ENCODE measurements at places on chromosomes 12 and 14.

DNA sequence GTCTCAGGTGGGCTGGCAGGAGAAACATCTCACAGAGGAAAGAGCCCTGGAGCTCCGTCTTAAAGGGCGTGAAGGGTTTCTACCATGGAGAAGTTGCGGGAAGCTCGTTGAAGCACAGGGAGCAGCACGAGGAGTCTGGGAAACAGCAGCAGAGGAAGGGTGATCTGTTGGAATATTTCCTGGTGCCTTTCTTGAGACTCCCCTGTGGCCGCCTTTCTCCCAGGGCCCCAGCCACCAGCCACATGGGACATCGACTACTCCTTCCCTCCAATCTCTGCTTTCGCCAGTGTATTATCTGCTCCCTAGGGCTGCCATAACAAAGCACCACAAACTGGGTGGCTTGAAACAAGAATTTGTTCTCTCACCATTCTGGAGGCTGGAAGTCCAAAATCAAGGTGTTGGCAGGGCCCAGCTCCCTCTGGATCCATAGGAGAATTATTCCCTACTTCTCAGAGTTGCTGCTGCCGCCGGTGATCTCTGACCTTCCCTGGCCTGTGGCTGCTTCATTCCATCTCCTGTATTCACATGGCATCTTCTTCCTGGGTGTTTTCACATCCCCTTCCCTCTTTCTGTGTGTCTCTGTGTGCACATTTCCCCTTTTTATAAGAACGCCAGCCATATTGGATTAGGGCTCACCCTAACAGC is 152.8 kb upstream of the GSC start:
- no peak for DNase-seq

GRCh38 chr12:66640691-66641460 is 38.0 kb downstream of the GRIP1 start:
- no peak for DNase-seq

GRCh38 chr12:74204236-74204635 is 333.4 kb upstream of the ATXN7L3B start:
- no peak for DNase-seq

- no peak for DNase-seq
Observed at GRCh38 chr12:52495389-52495788, 2.3 kb upstream of the KRT6A start.

DNA sequence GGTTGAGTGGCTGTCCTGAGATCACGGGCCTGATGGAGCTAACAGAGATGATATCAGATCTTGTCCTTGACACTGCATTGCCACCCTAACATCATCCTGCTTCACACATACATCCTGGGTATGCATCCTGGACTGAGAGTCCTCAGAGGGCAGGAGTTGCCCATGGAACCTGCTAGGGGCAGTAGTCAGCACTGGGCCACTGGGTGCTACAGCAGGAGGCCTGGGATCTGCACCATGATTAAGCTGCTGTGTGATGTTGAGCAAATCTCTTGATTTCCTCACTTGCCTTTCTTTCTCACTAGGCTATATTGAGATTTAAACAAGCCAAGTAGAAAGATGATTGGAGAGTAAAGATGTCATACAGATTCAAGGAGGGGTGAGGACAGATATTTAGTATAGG is 22.1 kb upstream of the EIF4B start:
- DNase-seq = no peak

DNA sequence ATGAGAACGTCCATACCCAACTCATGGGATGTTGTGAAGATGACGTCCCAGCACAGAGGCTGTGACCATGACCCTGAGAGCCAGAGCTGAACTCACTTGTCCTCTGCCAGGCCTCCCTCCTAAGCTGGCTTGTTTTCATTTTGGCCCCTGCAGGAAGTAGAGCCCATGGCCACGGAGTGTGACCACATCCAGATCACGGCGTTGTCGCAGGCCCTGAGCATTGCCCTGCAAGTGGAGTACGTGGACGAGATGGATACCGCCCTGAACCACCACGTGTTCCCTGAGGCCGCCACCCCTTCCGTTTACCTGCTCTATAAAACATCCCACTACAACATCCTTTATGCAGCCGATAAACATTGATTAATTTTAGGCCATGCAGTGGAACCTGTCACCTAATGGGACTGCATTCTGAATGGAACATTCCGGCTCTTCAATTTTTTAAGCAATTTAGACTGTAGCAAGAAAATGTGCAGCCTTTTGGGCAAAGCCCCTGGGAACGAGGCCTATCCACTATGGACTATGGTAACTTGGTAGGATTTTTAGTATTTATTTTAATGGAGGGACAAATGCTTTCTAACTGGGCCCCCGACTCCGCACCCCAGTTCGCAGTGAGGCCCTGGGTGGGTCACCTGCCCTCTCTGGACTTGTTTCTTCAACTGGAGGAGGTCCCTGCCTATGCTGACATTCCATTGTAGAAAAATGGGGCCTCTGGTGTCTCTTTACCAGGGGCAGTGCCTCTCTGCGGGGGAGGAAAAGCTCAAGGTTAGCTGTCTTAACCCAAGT is 19.6 kb downstream of the OTUB2 start:
- DNase-seq = no peak

DNA sequence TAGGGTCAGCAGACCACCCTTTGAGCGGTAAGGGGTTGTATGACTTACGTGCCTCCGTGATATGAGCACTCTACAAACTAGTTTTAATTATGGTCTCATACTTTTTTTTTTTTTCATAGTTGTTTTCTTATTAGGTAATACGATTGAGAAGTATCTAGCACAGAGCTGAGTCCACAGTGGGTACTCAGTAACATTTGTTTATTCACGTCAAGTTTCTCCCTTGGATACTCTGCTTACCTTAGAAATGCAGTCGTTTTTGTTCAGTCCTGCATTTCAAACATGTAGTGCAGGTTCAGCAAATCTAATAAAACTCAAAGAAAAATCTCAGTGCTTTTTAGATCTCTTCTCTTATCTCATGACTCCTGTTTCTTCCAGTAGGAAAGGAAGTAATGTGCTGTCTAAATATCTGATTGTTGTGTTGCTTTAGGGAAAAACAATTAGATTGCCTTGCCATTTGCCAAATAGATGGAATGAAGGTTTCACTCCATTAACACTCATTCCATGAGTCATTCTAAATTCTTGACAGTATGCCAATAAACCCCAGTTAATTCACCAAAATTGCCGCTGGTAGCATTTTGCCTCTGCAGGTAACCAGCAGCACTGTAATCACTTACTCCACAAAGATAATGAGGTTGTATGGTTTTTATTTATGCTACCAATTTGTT is 118.9 kb downstream of the PTCSC3 start:
- DNase-seq = no peak

DNA sequence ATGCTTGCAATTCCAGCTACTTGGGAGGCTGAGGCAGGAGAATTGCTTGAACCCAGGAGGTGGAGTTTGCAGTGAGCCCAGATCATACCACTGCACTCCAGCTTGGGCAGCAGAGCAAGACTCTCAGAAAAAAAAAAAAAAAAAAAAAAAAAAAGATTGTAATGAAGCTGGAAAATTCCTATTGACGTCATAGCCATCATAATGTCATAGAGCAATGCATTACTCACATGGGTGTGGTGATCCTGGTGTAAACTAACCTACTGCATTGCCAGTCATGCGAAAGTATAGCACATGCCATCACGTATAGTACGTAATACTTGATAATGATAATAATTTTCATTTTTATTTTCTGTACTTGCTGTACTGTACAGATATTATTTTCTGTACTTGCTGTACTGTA is 42.7 kb upstream of the NID2 start:
- DNase-seq = no peak

DNA sequence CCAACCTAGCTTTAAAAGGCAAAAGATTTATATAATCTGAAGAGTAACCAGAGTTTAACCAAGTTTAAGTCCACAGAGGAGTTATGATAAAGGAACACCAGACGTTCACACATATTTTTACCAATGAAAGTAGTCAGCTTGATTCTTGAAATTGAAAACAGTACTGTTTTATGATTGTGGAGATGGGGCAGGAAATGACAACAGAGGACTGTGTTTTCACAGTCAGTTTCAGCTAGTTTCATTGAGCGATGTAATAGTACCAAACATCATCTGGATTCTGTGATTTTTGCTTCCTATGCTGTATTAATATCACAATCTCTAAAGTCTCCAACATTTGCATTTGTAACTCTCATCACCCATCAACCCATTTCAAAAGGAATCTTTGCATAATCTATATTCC is 34.2 kb upstream of the SLC6A15 start:
- no peak for DNase-seq

DNA sequence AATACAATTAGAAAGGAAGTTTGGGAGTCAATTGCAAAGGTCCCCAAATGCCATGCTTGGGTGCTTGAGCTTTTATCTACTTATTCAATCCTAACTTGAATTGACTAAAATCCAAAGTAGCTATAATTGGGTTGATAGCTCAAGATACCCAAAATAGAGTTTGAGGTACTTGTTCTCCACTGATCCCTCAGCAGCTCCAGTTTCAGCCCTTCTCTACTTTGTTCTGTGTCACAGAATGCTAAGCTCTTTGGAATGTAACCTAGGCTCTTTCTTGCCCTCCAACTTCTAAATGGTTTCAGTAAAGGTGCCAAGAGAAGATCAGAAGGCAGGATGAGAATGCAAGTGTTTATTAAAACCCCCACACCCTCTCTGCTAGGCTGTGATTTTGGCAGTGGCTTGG is 251.4 kb upstream of the CLEC14A start:
- no peak for DNase-seq

GRCh38 chr12:58367041-58367440 is 425.7 kb downstream of the ATP23 start:
- no peak for DNase-seq

DNA sequence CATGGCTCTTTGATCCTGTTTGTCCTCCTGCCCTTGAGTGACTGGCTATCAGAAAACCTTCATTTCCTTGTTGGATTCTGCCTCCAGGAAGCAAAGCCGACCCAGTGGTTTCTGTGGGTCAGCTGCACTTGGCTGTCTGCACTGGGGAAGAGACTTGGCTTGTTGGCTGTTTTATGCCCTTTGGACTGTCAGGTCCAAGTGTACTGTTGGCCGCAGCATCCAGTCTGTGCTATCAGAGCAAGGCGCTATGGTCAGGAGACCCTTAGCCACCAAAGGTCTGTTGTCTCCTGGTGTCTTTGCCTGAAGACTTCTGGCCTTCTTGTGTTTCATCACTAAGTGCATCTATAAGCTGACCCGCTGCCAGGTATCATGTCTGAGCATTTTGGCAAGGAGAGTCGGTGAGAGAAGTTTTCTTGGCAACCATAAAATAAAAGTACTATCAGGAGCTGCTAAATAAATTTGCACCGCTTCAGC is 177.4 kb upstream of the HIF1A start:
- DNase-seq = no peak

GRCh38 chr12:43338848-43339526 is 213.0 kb downstream of the ADAMTS20 start:
- no peak for DNase-seq

GRCh38 chr14:66746316-66747006 is 238.5 kb downstream of the GPHN start:
- DNase-seq = no peak

DNA sequence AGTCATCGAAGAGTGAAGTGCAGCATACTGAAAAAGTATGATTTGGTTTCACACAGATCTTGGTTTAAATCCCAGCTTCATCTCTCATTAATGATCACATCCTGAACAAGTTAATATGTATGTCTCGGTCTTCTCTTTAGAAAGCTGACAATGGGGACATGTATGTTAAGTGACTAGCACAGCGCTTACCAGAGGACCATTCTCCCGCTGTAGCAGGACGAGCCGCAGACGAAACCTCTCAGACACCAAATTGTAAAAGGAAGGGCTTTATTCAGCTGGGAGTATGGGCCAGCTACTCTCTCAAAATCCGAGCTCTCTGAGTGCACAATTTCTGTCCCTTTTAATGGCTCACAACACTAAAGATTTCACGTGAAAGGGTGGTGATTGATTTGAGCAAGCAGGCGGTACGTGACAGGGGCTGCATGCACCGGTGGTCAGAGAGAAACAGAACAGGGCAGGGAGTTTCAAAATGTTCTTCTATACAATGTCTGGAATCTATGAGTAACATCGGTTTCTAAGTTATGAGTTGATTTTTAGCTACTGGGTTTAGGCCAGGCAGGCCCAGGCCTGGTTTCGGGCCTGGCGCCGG is 682.4 kb downstream of the DIO2 start:
- no peak for DNase-seq

GRCh38 chr14:51297066-51297465 is 57.0 kb downstream of the TMX1 start:
- no peak for DNase-seq

GRCh38 chr14:101349108-101349507 is 212.2 kb upstream of the DIO3 start:
- no peak for DNase-seq

- no peak for DNase-seq
Observed at GRCh38 chr12:129605666-129606065, 298.2 kb downstream of the TMEM132D start.

GRCh38 chr14:84013424-84013823 is 1516.5 kb upstream of the FLRT2 start:
- DNase-seq = no peak

DNA sequence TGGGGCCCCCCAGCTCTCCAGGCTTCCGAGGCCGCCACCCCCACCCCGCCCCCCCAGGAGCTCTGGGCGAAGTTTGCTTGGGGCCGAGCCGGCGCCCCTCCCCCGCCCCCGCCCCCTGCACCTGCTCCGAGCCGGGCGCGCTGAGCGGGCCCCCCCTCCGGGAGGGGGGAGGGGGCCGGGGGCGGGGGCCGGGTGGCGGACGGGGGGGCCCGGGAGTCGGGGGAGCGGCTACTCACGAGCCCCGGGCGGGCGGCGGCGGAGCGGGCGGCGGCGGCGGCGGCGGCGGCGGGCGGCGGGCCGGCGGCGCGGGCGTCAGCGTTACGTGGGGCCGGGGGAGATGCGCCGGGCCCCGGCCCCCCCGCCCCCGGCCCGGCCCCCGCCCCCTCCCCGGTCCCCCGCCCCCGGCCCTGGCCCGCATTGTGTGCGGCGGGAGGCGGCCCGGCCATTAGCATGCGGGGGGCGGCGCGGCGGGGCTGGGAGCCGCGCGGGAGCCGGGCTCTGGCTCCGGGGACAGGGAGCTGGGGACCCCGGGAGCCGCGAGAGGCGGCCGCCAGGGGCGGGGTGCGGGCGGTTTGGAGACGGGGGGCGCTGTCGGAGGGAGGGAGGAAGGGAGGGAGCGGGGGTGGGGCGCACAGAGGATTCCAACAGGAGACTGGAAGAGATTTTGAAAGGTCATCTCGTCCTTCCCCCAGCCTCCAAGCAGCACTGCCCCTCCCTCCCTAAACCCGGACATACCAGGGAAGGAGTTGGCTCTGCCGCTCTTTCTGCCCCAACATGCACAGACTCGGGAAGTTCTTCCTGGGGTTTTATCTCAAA is at the start of gene ZNF219:
ZNF219 (minus strand) TSS at position 580 of the 816 bp plus-strand sequence. CDS start 5,064 bp downstream, outside the sequence.
- no peak for DNase-seq

DNA sequence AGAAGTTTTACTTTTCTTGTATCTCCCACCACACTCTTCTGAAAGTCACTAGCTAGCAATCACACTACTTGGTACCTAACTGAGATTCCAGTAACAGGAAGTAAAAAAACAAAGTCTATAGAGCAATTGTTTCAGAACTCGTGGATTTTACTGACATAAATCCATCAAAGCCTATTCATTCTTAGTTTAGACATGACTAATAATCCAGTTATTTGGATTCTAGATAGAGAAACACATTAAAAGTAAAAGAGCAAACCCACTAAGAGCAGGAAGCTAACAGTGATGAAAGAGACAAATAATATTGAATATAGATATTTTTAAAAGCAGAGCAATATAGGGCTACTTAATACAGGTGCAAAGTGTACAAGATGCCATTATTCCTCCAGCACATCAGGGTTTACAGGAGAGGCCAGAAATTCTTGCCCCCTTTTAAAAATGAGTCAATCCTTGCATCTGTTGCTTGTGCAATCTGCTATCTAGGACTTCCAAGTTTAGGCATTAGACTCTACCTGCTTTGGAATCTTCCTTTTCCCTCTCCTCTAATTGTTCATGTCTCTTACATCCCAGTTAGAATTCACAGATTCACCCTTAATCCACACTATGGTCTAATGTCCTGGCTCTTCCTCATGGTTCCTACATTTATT is 6.0 kb downstream of the HEATR5A start:
- no peak for DNase-seq

Measured in esophagus squamous epithelium (tissue), 5 donors.